Psoas muscle (tissue), 8 donors: ENCODE measurements at places on chromosomes 4 and X. TPM values are rescaled to one million over a fixed set of nuclear protein-coding genes. Genes with fewer than 3 reads are reported as not detected.
A peak's percentile ranks its signal among the peaks of the same experiment; 100 is the strongest.

- no peaks in the 10 kb centered on the region for H3K36me3 ChIP-seq
- H3K4me1 ChIP-seq: peaks cover 5% of the 10 kb centered on the region
- peak overlapping the region; percentile 55 for H3K4me3 ChIP-seq
- peak overlapping the region; percentile 93 for H3K27ac ChIP-seq
These were observed 27.1 kb downstream of the CD99L2 start for GRCh38 chrX:150871341-150871811.

DNA sequence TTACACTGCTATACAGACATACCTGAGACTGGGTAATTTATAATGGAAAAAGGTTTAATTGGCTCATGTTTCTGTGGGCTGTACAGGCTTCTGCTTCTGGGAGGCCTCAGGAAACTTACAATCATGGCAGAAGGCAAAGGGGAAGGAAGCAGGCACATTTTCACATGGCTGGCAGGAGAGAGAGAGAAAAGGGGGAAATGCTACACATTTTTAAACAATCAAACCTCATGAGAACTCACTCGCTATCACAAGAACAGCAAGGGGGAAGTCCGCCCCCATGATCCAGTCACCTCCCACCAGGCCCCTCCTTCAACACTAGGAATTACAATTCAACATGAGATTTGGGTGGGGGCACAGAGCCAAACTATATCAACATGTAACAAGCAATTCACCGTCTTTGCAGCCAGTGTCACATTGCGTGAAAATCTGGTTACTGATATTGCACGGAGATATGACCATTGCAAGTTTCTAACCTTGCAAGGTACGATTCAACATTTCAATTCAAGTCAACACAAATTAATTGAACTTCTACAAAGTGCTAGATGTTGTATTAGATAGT, 61.7 kb upstream of the RELL1 start:
- no peaks in the 10 kb centered on the region for H3K4me1 ChIP-seq
- DNase-seq: no peak
- no peaks in the 10 kb centered on the region for H3K27me3 ChIP-seq
- no peak overlapping the region for H3K4me3 ChIP-seq
- H3K36me3 ChIP-seq: no peaks in the 10 kb centered on the region

DNA sequence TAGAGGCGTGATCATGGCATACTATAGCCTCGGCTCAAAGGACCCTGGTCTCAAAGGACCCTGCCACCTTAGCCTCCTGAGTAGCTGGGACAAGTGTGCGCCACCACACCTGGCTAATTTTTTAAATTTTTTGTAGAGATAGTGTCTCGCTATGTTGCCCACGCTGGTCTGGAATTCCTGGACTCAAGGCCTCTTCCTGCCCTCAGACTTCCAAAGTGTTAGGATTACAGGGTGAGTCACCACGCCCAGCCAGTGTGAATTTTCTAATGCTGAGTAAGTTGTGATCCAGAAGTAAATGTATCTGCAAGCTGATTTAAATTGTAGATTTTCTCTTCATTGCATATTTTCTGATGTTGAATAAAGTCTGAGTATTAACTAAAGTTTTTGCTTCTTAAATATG, 2.6 kb upstream of the ZNF674 start:
- H3K27me3 ChIP-seq: no peaks in the 10 kb centered on the region
- no peaks in the 10 kb centered on the region for H3K36me3 ChIP-seq
- DNase-seq: no peak
- no peak overlapping the region for H3K27ac ChIP-seq

DNA sequence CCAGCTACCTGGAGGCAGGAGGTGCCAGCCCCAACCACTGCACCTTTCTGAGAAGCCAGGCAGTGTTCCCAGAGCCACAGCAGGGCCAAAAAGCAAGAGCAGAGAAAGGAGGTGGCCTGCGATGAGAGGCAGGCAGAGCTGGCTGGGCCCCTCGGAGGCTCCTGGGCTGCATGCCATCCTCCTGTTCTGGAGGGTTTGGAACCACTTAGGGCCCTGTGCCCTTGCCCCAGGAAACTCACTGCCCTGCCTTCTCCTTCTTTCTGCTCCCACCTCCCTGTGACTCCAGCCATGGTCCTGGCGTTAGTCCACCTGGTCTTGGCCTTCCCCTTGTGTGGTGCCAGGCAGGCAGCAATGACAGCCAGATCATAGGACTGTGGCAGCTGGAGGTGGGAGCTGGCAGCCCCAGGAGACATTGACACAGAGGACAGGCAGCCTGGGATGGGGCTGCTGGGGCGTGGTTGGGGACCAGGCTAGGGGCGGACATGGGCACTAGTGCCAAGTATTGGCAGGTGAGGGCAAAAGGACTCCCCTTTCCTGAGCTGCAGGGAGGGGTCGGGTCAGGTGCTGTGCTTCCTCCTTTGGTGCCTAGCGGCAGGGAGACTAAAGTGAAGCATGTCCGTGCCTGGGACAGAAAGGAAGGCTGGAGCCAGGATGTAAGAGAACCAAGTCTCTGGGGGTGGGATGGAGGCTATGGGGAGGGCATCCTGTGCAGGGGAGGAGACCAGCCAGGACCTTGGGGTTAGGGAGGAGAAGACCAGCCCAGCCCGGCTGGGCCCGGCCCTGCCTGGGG, 1.4 kb downstream of the APLN start:
- H3K4me1 ChIP-seq: no peaks in the 10 kb centered on the region
- H3K27me3 ChIP-seq: no peaks in the 10 kb centered on the region
- peak overlapping the region; percentile 63 for H3K4me3 ChIP-seq
- no peaks in the 10 kb centered on the region for H3K36me3 ChIP-seq

GRCh38 chrX:19372547-19373331, 29.0 kb downstream of the PDHA1 start:
- H3K27me3 ChIP-seq: peaks cover 13% of the 10 kb centered on the region
- DNase-seq: no peak
- H3K36me3 ChIP-seq: no peaks in the 10 kb centered on the region
- no peaks in the 10 kb centered on the region for H3K4me1 ChIP-seq

DNA sequence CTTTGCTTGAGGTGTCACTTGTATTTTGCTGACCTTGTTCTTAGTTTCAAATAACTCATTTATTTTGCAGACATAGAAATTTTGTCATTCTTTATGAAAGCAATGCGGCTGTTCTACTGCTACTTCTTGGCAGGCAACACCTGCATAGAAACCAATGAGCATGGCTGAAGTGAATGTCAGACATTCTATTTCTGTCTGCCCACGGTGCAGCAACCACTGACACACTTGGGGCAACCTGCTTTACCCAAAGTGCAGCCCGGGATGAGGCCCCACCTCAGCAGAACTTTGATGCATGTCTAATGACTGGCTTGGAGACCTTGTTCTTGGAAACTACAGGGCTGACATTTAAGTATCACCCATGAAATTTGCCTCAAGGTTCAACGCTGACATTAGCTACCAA, 93.6 kb downstream of the RBM47 start:
- no peaks in the 10 kb centered on the region for H3K4me1 ChIP-seq
- no peak overlapping the region for H3K27ac ChIP-seq
- H3K4me3 ChIP-seq: no peak overlapping the region
- H3K36me3 ChIP-seq: no peaks in the 10 kb centered on the region

DNA sequence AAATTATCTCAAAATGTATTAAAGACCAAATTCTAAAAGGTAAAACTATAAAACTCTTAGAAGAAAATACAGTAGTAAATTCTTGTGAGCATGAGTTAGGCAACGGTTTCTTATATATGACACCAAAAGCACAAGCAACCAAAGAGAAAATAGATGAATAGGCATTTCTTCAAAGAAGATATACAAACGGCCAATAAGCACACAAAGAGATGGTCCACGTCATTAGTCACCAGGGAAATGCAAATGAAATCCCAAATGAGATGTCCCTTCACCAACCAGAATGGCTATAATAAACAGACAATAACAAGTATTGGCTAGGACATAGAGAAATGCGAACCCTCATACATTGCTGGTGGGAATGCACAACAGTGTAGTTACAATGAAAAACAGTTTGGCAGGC, 44.6 kb downstream of the RAB33A start:
- H3K4me1 ChIP-seq: no peaks in the 10 kb centered on the region
- no peak overlapping the region for H3K4me3 ChIP-seq
- H3K27me3 ChIP-seq: no peaks in the 10 kb centered on the region
- no peaks in the 10 kb centered on the region for H3K36me3 ChIP-seq

GRCh38 chr4:27094783-27095182, 234.1 kb downstream of the STIM2 start:
- DNase-seq: no peak
- H3K4me3 ChIP-seq: no peak overlapping the region
- no peaks in the 10 kb centered on the region for H3K36me3 ChIP-seq

- H3K4me3 ChIP-seq: no peak overlapping the region
- H3K4me1 ChIP-seq: no peaks in the 10 kb centered on the region
- DNase-seq: no peak
- H3K27ac ChIP-seq: no peak overlapping the region
- no peaks in the 10 kb centered on the region for H3K36me3 ChIP-seq
These were observed 368.8 kb downstream of the GASK1B start for GRCh38 chr4:157803845-157804521.

GRCh38 chrX:34849371-34849770, 93.2 kb upstream of the FAM47B start:
- no peaks in the 10 kb centered on the region for H3K36me3 ChIP-seq
- no peaks in the 10 kb centered on the region for H3K27me3 ChIP-seq
- no peak for DNase-seq
- no peak overlapping the region for H3K4me3 ChIP-seq
- H3K27ac ChIP-seq: no peak overlapping the region

The KLKB1 gene
- total RNA-seq: not detected

The FAM200B gene
- total RNA-seq: 22.7 TPM

The DDX60 gene
- total RNA-seq: 1.4 TPM

The ADAM29 gene
- total RNA-seq: not detected

The ERVMER34-1 gene
- total RNA-seq: not detected
